ENCODE measurements at places on chromosomes 1 and 21.

DNA sequence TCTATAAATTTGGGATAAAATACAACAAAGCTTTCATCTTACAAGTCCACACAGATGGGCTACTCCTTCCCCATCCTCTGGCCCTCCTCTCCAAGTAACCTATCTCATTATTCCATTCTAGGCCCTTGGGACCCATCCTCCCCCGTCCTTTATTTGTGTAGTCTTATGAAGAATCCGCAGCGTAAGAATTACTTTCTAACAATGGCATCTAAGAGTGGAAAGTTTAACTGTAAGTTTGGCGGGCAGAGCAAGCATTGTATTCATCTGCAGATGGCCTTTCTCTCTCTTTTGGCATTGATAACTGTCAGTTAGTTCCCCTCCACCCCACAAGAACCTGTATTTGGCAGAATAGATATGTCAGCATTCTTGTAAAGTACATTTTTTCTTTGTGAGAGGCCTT is 91.9 kb upstream of the TSPAN2 start:
- no peak for DNase-seq

- DNase-seq, result no peak
Measured at GRCh38 chr21:27021046-27021445, 54.2 kb upstream of the ADAMTS5 start.

DNA sequence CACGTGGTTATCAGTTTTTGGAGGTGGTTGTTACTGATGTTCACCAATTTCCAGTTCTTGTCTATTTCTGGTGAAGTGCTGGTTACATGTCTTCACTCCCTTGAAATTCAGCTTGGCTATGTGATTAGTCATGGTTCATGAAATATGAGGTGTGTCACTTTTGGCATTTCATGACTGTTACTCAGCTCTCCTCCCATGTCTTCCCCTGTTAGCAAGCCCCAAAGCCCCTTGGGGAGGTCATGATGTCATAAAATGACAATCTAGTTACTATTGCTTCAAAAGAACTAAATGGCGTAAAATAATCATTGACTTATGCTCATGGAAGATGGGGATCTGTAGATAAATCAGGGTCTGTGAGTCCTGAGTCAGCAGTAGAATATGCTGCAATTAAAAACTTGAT is 425.1 kb downstream of the SETD4 start:
- DNase-seq, result peak; percentile 98

- peak; percentile 6 for DNase-seq
Measured at GRCh38 chr1:246527402-246528088, 20.5 kb upstream of the SMYD3 start.

DNA sequence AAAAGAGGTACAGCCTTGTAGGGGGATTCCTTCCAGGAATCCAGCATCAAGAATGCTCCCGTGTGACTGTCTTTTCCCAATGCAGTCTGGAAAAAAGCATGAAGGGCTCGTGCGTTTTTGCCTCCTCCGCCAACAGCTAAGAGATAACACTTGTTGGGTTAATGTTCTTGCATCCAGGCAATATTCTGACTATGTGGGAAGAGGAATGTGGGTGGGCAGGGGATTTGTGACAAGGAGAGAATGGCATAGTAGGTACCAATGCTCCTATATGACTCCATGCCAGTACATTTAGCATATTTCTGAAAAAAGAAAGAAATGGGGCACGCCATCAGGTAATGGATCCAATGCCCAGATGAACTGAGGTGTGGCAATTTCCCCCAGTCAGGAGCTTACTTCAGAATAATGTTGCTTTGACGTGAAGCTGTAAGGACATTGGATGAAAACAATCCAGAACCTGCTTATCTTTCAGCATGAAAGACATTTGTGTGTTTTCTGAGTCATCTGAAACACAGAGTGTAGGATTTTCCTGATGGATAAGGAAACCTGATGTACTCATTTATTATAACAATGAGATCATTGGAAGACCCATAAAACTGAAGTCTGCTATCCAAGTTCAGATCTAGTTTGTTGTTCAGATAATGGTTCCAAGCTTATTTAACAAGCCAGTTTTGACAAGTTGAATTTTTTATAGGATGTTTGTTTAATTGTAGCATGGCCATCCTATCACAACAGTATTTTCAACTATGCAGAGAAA is 105.5 kb downstream of the LYPLAL1 start:
- peak; percentile 52 for DNase-seq

GRCh38 chr1:151806170-151806569 is 951 bp upstream of the LINGO4 start:
- DNase-seq, result no peak

- DNase-seq, result peak; percentile 6
Measured at GRCh38 chr1:197486946-197487345, 218.9 kb downstream of the CRB1 start.

DNA sequence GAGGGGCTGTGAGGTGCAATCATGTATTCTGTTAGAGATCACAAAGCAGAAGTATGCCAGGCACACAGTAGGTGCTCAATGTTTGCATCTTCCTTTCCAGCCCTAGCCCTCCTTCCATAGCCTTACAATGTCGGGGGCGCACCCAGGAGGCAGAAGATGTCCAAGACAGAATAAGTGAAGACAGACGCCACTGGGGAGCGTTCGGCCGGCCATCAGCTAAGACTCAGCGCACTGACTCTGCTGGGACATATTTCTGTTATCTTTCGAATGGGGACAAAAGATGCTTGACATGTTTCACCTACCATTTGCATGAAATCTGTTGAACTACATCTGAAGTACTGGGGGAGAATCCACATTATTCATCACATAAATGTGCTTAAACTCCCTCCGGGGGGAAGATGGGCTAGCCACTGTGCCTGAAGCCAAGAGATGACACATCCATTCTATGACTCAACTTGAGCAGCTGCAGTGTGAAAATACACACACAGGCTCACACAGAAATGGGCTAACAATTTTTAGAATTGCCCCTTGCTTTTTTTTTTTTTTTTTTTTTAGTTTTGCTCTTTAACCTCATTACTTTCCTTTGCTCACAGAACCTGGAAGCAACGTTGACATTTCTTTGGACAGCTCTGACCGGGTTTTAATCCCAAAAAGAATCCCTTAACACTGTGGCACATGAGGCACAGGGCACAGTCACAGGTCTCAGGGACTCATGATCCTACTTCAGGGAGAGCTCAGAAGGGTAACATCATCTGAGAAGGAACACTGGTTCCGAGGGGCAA is 7.9 kb downstream of the TIAM1 start:
- DNase-seq, result peak; percentile 89

- DNase-seq, result no peak
Measured at GRCh38 chr1:225418059-225418458, 9.8 kb downstream of the LBR start.

DNA sequence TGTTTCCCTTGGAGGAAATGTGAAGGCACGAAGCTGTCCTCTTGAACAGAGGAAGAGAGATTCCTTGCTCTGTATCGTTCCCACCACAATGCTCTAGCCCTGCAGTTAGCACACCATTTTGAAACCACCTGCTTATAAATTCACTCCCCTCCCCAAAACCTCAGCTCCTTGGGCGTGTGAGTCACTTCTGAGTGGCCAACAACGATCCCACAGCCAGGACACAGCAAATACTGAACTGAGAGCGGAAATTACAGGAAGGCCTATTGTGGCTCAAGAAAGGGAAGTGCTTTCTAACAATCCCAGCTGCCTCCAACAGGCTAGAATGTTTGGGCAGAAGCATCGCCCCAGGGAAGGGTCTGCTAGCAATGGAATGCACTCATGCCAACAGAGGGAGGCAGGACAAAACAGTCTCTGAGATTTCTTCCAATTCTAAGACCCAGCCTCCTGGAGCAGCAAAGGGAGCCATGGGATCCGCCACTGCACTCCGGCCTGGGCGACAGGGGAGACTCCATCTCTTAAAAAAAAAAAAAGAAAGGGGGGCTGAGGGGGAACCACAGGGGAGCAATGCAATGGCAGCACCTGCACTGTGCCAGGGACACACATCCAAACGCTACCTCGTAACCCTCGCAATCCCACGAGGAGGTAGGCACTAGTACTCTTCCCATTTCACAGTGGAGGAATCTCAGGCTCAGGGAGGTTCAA is 1.9 kb downstream of the TMEM53 start:
- DNase-seq, result peak; percentile 88

DNA sequence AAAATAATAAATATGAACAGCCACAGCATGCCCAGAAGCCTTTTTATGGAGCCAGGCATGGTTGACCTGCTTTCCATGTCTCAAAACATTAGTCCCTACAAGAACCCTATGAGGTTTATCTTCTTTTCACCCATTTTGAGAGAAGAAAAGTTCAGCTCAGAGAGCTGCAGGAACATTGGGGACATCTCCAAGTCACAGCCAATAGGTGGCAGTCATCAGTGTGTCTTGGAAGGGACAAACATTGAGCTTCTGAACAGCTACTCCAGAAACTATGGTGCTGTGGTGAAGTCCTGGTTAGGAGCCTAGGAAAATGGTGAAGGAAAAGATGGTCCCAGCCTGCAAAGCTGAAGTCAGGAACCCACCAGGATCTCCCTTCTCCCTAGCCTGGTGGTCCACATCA is 73.6 kb downstream of the JMJD4 start:
- DNase-seq, result no peak

DNA sequence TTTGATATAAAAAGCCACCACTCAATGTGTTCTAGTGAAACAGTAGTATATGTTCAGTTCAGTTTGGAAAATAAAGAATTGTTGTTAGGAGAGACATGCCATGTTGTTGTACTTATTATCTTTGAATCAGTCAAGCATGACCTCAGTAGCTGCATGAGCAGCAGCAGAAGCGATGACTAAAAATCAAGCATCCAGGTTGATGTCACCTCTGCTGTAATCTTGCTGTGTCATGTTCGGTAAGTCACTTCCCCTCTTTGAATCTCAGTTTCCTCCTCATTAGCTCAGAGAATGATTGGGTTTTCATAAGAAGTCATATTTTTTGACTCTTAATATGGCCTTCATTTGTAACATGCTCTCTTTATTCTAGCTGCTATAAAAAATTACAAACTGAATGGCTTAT is 428.4 kb upstream of the B3GALT2 start:
- peak; percentile 9 for DNase-seq

DNA sequence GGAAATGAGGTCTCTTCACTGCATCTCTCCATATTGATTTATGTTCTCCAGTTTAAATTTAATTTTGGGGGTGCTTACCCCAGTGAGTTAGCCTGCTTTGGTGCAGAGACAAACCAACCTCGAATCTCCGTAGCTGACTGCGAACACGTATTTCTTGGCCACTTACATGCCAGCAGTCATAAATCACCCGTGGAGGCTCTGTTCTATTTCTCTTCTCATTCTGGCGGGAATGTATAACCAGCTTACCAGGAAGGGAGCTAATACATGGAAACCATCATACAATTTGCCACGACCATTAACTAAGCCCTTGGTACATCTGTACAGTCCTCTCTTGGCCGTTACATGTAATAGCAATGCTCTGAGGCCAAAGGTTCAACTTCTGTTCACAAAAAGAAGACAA is 148.0 kb downstream of the PLA2G4A start:
- DNase-seq, result no peak

GRCh38 chr1:43056981-43057391 is 98.3 kb upstream of the SLC2A1 start:
- peak; percentile 29 for DNase-seq

DNA sequence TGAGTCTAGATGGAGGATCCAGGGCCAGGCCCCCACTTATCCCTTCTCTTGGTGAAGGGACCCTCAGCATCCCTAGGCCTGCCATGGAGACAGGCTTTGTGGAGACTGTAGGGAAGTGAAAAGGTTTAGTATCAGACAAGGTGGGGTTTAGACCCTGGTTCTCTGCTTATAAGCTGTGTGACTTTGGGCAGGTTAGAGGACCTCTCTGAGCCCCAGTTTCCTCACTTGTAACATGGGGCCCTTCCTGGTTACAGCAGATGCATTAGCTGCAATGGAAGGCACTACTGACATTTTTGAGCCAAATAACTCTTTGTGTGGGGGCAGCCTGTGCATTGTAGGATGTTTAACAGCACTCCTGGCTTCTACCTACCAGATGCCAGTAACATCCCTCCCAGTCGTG is 22.7 kb downstream of the PADI2 start:
- no peak for DNase-seq

DNA sequence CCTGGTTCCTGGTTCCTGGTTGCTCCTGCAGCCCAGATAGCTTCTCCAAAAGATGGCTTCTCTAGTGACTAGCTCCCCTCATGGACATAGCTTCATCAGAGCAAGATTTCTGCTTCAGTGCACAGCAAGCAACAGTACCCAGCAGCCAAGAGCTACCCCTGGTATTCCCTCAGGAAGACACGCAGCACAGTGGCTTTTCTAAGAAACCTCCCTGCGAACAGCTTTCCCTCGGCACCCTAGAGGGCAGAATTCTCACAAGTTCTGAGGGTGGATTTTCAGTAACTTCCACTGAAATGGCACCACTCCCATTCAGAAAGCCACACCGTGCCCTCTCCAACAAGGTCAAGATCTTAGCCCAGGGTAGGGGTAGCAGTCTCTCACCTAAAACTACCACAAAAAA is 128.2 kb downstream of the EIF4G3 start:
- no peak for DNase-seq

GRCh38 chr1:6268415-6268814 is 7.5 kb upstream of the GPR153 start:
- no peak for DNase-seq

GRCh38 chr1:222225316-222225691 is 322.6 kb downstream of the HHIPL2 start:
- no peak for DNase-seq

- no peak for DNase-seq
Measured at GRCh38 chr21:19463966-19464365, 1060.4 kb upstream of the TMPRSS15 start.

DNA sequence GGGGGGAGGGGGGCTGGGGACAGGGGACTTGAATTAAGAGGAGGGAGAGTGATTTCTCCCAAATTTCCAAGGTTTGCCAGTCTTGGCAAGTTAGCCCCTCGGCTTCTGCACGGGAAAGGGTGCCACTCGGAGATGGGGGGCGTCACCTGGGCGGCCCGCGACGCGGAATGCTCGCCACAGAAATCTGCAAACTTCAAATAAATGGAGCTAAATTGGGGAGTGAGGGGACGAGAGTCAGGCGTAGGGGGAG is 885 bp upstream of the SSBP3 start:
- DNase-seq, result no peak

DNA sequence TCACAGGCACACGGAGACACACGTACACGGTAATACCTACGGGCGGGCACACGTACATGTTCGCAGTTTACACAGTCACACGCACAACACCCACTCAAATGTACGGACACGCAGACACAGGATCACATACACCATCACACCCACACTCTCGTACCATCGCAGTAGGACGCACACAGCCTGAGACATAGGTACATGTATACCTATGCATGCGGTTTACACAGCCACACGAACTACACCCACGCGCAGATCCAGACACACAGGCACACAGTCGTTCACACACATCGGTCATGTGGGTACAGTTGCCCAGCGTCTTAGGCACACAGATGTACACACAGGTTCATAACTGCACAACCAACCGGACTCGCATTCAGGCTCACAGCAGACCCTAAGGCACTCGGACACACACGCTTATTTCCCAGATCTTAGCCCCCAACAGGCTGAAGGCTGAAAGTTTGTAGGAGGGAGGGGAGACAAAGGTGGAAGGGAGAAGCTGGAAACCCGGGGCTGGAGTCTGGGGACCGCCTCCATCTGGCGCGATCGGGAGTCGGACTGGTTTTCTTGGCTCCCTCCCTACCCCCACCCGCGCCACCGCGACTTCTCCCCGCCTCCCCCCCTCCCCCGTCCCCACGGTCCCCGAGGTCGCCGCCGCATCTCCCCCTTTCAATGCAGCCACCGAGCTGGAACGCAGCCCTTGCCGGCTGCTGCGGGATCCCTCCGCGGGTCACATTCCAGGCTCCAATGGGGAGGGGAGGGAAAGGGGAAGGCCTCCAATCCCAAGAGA is 51.9 kb upstream of the SYNC start:
- DNase-seq, result no peak
